ENCODE measurements at places on chromosomes 3 and 15.

- no peak for DNase-seq
Observed at GRCh38 chr15:29377161-29377560, 107.5 kb upstream of the NSMCE3 start.

DNA sequence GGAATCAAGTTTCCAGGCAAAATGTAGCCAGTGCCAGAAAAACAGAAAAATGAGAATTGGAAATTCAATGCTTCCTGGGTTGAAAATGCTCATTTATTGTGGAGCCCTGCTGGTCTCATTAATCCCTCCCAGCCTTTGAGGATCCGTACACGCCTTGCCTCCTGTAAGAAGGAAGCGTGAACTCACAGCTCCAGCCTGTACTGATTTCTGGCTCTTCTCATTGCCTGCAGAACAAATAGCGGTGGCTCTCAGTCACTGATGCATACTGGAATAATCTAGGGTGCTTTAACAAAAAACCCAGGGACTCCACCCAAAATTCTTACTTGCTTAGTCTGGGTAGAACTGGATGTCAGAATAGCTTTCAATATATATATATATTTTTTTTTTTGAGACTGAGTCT is 29.3 kb upstream of the SLC24A5 start:
- no peak for DNase-seq

DNA sequence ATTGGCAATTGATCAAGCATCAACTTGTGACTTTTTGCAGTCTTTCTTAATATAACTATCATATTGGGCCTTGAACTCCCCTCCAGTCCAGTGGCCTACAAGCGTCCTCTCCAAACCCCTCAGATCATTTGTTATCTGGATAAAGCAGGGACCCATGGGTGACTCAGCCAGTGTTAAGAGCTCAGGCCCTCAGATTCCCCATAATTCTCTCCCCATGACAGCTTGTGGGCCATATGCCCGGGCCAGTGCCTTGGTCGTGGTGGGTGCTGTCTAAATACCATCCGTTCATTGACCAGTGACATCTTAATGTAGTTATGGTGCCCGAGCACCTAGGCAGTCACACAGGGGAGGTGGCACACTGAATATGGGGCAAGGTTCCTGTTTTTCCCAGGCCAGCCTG is 18.1 kb downstream of the MCF2L2 start:
- DNase-seq: no peak

- no peak for DNase-seq
Observed at GRCh38 chr3:47405820-47406761, 25.3 kb downstream of the PTPN23 start.

DNA sequence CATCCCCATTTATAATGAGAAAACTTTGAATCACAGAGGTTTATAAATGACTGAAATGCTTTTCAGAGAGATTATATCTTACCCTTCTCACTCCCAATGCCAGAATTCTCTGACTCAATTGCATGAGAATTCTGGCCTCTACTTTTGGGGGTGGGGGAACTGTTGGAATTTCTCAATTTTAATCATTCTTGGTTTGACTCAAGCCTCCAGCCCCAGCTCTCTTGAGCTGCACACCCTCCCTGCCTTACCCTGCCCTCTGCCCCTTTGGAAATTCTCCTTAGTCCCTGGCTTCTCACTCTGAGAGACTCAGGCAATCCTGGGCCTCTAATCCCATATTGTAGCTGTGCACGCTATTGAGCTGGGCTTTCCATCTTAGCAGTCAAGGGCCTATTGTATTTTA is 44.2 kb downstream of the ZNF589 start:
- DNase-seq: no peak

DNA sequence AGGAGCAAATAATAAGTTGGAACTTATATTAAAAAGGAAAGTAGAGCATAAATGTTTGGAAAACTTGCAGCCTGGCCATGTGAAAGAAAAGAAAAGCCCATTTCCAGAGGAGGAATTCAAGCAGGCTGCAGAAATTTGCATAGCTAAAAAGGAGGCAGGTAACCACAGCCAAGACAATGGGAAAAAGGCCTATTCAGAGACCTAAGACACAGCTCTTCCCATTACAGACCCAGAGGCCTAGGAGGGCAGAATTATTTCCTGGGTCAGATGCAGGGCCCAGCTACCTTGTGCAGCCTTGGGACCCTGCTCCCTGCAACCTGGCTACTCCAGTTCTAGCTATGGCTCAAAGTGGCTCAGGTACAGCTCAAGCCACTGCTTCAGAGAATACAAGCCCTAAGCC is 234.6 kb upstream of the BCHE start:
- no peak for DNase-seq

GRCh38 chr3:117520582-117520981 is 811.0 kb downstream of the TUSC7 start:
- DNase-seq: no peak

DNA sequence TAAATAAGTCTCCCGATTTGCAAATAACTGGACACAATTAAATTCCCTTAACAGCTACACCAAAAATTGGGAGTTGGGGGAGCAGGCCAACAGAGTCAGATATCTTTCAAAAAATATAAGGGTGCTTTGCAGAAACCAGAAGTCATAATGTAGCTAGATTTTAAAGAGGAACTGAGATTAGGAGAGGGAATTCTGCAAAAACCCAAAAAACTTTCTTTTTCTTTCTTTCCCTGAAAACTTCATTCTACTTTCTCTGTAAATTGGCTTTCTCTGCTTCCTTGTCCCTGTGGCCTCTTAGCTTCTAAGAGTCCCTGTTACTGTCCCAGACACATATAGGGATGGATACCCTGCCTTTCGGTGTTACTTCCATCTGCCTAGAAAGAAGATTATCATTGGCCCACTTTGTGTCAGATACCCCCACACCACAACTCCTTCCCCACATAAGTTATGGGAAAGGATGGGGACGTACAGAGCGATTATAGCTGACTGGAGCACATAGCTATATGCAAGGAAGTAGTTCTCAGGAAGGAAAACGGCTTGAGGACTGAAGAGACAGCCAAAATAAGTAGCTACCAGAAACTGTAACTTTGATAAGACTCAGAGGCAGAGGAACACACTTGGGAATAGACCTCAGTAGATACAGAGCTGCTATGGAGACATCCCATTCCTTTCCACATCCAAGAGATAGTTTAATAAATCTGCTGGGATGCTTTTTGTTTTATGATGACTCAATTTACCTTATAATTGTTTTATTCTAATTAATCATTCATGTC is 129.1 kb upstream of the TGFBR2 start:
- DNase-seq: no peak

DNA sequence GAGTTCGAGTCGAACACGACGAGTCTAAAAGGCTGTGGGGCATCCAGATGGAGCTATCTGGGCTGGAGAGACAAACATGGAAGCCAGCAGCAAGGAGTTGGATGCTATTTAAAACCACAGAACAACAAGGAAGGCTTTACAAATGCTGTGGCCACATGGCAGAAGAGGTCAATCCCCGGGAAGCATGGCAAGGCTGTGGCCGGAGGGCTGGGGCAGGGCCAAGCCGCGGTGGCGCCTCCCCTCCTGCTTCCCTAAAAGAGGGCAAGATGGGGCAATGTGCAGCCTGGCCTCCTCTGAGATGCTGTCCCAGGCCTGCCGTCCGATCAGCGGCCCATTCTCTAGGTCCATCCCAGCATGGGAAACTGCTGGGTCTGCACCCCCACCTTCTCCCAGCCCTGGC is 139.1 kb downstream of the SRGAP3 start:
- no peak for DNase-seq

- DNase-seq: no peak
Observed at GRCh38 chr3:16550305-16550675, 36.8 kb upstream of the RFTN1 start.

GRCh38 chr3:42036483-42036823 is 54.7 kb upstream of the TRAK1 start:
- no peak for DNase-seq

DNA sequence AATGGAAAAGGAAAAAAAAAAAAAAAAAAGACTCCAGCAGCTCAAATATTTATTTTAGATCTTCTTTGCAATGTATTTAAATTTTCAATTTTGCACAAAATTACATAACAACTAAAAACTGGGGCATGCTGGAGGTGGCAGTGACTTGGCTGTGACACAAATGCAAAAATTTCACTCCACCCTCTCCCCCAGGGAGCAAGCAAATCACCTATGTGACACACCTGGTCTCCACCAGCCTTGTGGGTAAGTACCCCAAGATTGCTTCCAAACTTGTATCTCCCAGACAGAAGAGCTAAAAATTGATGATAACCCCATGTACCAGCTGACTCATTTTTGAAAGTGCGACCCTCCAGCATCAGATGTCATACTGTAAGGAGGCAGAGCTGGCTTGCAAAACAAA is 32.0 kb downstream of the UBE3A start:
- DNase-seq: no peak

- DNase-seq: no peak
Observed at GRCh38 chr3:115325539-115325938, 178.5 kb upstream of the ZBTB20 start.

DNA sequence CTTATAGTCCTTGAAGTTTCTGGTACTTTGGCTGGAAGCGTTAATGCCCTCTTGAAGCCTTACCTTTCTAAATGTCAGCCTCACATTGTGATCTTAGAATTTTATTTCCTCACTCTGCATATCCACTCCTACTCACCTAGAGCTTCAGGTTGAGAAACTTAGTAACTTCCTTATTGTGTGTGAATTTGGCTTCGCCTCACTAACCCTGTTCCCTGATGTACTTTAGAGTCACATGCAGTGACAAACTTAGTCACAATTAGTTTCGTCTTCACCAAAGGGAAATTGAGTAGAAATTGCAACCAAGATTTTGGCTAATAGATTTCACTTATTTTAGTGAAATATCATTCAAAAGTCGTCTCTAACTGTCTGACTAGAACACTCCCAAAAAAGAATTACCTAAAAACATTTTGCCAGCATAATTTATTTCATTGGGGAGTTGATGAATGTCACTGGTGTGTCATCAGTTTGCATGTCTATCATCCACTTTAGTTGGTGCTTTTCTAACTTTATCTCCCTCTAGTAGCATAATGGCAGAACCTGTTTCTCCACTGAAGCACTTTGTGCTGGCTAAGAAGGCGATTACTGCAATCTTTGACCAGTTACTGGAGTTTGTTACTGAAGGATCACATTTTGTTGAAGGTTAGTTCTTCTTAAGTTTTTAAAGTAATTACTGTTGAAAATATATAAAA is 960 bp downstream of the MFN1 start:
- DNase-seq: no peak

DNA sequence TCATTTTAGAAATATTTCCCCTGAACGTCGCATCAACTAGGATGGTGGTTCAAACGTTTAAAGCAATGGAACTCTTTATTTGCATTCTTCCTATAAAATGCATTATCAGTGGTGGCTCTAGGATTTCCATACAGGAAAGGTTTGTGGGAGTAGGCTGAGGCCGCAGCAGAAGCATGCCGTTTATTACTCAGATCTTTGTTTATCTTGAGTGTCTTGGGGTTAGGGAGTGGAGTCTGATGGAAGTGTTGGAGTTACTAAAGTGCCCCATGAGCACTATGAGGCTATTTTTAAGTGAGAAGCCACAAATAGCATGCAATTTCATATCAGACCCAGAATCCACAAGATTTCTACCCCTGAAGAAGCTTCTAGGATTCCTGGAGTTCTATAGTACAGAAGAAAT is 26.2 kb downstream of the ATOSA start:
- no peak for DNase-seq

DNA sequence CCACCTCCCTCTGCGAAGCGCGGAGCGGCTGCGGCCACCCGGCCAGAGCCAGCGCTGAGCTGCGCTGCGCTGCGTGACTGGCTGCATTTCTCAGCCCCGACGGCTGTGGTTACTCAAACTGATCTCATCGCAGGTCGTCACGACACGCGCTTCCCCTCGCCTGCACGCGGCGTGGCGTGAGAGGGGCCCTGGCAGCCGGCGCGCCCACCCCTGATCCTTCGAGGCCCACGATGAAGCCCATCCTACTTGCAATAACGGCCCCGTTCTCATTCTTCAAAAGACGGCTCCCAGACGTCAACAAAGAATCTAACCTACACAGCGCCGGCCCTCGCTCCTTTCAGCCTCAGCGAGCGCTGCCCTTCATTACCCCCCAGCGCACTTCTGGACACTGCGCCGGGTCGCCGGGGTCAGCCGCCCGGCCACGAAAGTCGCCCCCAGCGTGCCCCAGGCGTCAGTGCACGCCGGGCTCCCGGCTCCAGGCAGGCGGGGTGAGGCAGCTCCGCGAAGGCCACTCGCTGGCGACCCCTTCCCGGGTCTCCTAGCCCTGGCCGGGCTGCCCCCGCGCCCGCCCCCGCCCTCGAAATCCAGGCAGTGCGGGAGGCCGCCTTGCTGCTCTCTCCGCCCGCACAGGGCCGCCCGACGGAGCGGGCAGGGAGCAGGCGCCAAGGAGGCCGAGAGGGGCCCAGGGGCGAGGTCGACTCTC is 9.9 kb upstream of the LEKR1 start:
- DNase-seq: no peak

DNA sequence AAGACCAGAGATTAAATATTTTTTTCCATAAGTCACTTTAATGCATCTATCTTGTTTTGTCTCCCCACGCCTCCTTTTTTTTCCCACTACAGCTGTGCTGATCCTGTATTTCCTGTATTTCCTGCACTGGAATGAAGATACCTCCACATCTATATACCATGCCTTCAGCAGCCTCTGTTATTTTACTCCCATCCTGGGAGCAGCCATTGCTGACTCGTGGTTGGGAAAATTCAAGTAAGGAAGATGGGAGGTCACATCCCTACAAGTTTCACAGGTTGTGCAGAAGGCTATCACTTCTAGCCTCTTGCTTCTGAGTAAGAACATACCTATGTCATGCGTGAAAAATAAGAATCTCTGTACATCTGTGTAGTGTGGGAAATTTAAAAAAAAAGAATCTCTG is 3.1 kb downstream of the SLC15A2 start:
- DNase-seq: no peak

DNA sequence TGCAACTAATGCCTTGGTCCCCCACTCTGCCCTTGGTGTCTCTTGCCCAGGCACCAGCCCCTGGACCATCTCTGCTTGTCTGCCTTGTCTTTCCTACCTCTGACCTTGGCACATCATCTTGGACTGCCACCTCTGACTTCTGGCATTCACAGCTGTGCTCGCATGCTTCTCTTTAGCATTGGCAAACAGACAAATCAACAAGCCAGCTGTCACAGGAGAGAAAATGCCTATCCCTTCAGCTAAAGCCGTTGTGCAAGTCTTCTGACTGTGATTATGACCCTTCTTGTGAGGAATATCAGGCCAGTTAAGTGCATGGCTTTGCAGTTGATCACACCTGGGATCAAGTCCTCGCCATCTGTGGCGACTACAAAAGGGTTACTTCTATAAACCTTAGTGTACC is 84.6 kb downstream of the PRICKLE2 start:
- no peak for DNase-seq

All from NCI-H187 (cell line).